ENCODE measurements at places on chromosomes 2 and 18. TPM values are rescaled to one million over a fixed set of nuclear protein-coding genes. Genes with fewer than 3 reads are reported as not detected.

- DNase-seq = no peak
Observed at GRCh38 chr2:205657579-205657978, 24.7 kb upstream of the NRP2 start.

GRCh38 chr2:176088048-176088936, 4.2 kb upstream of the HOXD13 start:
- peak; percentile 31 for DNase-seq

The HOXD11 gene
- not detected for total RNA-seq

DNA sequence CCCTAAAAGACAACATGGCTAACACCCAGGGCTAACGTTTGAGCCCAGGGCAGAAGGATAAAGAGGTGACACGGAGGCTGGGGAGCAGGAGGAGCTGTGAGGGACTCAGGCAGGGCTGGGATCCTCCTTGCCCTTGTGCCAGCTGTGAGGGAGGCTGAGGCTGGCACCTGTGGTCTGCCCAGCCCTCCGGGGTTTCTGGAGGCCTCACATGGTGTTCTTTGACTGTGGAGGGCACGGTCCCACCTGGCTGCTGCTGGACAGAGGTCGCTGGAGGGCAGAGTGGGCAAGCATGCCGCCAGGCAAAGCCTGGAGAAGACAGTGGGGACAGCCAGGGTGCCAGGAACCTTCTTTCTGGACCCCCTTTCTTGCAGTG, 26.8 kb upstream of the CNNM3 start:
- DNase-seq = no peak

- no peak for DNase-seq
Observed at GRCh38 chr2:58052978-58053377, 6.4 kb downstream of the VRK2 start.

DNA sequence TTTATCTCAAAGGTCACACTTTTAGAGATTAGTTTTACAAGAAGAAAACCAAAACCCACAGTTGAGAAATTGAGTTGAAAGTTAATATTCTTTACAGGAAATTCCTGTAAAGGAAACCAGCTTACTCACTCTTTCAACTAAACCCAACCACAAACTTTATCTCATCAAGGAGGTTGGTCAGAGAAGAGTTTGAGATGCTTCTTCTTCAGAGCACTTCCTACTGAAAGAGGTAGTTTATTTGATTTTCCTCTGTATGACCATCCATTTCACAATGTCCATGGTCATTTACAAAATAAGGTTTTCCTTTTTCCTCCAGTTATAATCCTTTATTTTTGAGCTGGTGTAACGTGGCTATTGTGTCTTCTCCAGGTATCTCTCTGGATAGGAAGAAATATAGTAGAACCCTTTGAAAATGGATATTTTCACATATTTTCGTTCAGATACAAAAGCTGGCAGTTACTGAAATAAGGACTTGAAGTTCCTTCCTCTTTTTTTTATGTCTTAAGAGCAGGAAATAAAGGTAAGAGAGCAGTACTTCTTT, 4.5 kb upstream of the IL18RAP start:
- DNase-seq = no peak

The AQP12A gene
- total RNA-seq = not detected

The MAP2 gene
- total RNA-seq = not detected

GRCh38 chr2:187920511-187920910, 366.3 kb upstream of the TFPI start:
- DNase-seq = no peak

DNA sequence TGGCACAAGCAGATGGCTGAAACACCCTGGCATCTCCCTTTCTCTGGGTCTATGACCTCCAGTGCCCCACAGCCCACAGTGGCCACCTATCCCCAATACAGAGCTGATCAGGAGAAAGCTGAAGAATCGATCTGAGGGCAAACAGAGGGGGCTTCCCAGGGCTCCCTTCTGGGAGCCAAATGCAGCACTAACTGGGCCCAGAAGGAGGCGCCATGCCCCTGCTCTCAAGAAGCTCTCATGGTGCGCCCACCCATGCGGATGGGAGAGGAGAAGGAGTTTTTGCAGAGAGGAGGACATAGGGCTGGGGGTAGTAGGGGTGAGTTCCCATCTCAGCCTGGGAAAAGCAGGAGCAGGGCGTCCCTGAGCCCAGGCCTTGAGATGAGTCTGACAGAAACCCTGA, 787.3 kb upstream of the RAB6C start:
- no peak for DNase-seq

GRCh38 chr18:9707381-9708056, 582 bp upstream of the RAB31 start:
- DNase-seq = no peak

GRCh38 chr2:240512666-240513535, 44.9 kb downstream of the ANKMY1 start:
- DNase-seq = peak; percentile 7

- DNase-seq = no peak
Observed at GRCh38 chr18:67094123-67094522, 422.4 kb downstream of the DSEL start.

- no peak for DNase-seq
Observed at GRCh38 chr2:165369131-165369897, 100.2 kb upstream of the CSRNP3 start.

The LGALSL gene
- total RNA-seq = 2.1 TPM

- no peak for DNase-seq
Observed at GRCh38 chr2:231621051-231621879, 28.6 kb downstream of the TEX44 start.

DNA sequence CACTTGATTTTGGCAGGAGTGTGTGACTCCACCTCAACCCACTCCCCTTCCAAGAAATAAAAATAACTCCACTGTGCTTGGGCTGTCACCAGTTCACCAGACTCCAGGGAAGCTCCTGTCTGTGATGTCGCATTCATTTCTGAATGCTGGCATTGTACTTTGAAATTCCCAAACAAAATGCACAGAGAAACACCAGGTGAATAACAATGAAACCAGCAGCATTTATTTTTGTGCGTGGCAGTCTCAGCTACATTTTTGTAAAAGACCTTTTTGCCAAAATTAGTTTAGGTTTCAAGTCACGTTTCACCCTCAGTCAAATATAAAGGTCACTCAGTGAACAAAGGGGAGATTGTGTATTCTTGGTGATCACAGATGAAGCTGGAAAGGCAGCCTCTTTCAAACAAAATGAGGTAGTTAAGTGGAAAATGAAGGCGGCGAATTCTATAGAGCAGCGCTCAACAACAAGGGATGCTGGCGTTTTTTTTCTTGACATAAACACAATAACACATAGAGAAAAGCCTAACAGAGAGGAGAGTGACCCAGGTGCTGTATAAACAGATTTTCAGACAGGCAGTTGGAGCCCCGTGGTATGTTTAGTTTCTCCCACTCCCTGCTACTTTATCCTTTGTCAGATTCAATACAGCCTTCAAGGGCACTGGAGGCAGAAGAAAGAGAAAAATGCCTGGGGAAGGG, 210.3 kb upstream of the GCFC2 start:
- DNase-seq = no peak

GRCh38 chr2:28319118-28320008, 73.3 kb upstream of the FOSL2 start:
- DNase-seq = no peak

The KLHL14 gene
- total RNA-seq = not detected

DNA sequence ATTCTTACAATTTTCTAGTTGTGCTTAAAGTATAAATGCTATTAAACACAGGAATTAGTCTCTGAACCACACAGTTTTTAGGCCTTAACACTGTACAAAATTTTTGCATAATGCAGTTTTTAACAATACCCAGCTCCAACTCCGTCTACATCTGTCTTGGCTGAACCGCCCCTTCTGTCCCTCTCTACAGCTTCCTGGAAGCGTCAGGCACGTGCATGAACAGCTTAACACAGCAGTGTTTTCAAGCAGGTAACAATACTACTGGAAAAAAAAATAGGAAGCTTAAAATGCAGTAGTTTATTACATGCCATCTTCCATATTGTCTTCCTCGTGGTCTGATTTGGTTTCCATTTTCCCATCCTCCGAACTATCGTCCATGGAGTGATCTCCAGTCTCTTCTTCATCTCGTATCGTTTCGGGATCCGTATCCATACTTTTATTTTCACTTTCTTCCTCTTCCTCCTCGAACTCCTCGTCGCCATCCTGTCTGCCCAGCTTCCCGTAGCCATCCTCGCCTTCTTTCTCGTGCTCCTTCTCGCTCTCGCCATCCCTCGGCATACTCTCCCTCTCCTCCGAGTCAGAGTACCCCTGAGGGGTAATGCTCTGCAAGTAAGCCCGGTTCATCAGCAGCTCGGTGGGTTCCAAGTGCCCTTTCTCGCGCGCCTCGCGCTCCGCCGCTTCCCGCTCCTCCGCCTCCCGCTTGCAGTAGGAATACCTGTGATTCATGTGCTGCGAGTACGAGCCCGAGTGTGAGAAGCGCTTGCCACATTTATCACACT, 130.6 kb downstream of the ZEB2 start:
- no peak for DNase-seq

The LDLRAD4 gene
- 19.1 TPM for total RNA-seq

DNA sequence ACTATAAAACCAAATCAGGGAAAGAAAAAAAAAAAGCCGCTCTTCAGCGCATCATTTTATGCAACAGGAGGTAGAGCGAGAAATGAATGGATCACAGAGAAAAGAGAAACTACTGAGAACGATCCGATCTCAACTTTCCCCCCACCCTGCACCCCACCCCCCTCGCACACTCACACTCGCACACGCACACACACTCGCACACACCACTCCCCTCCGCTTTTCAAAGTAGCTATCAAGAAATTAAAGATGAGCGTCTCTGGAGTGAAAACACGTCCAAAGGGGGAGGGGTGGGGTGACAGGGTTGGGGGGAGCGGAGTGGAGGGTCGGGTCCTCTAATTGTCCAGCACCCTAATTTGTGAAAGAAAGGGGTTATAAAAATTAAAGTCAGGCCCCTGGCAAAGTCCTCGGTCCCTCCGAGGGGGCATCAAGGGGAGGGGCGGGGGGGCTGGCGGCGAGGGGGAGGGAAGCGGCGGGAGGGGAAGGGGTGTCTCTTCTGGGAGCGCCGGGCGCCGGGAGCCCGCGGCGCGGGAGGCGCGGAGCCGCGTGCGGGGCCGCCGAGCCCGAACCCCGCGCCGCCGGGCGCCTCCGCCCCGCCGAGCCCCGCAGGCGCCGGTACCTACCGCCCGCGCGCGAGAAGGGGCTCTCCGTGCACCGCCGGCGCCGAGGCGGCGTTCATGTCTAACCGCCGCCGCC, 428 bp downstream of the TCF4 start:
- no peak for DNase-seq

GRCh38 chr18:49412679-49413078, 47.8 kb downstream of the DYM start:
- DNase-seq = no peak

DNA sequence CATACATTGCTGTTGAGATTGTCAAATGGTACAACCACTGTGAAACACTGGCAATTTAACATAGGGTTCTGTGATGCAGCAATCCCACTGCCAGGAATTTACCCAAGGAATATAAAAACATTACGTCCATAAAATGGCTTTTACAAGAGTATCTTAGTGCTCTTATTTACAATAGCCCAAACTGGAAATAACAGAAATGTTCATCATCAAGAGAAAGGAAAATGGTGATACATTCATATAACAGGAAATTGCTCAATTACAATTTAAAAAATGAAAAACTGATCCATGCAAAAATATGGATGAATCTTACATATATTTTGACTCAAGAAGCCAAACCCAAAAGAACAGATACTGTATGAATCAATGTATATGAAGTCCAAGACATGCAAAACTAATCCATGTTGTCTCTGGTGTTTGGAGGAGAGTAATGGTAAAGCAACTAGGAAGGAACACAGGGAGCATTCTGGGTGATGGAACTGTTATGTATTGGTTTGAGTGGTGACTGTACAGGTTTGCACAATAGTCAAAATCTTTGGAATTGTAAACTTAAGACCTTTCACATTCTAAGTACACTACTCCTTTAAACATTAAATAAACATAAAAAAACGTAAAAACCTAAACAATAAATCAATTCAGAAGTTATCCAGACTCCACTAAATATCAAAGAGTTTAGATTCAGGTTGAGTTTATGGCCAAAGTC, 104.8 kb upstream of the WDR75 start:
- no peak for DNase-seq

The ABCG5 gene
- not detected for total RNA-seq

GRCh38 chr2:178246696-178247095, 52.4 kb downstream of the OSBPL6 start:
- DNase-seq = no peak

GRCh38 chr2:179900655-179901054, 39.2 kb upstream of the ZNF385B start:
- no peak for DNase-seq

The MAP3K19 gene
- total RNA-seq = not detected

- no peak for DNase-seq
Observed at GRCh38 chr2:108257757-108258331, 18.1 kb downstream of the SULT1C3 start.

GRCh38 chr2:221142341-221142740, 429.8 kb downstream of the EPHA4 start:
- no peak for DNase-seq

GRCh38 chr18:40875101-40875615, 1079.9 kb upstream of the PIK3C3 start:
- no peak for DNase-seq

The XDH gene
- total RNA-seq = 1.6 TPM

Data from activated CD4-positive, alpha-beta memory T cell treated with anti-CD3 and anti-CD28 coated beads, Interleukin-2, amount 10 ng/mL, durations not matched to agents 7 days and 5 days (primary cell).